ENCODE measurements at places on chromosomes 2 and 18.

DNA sequence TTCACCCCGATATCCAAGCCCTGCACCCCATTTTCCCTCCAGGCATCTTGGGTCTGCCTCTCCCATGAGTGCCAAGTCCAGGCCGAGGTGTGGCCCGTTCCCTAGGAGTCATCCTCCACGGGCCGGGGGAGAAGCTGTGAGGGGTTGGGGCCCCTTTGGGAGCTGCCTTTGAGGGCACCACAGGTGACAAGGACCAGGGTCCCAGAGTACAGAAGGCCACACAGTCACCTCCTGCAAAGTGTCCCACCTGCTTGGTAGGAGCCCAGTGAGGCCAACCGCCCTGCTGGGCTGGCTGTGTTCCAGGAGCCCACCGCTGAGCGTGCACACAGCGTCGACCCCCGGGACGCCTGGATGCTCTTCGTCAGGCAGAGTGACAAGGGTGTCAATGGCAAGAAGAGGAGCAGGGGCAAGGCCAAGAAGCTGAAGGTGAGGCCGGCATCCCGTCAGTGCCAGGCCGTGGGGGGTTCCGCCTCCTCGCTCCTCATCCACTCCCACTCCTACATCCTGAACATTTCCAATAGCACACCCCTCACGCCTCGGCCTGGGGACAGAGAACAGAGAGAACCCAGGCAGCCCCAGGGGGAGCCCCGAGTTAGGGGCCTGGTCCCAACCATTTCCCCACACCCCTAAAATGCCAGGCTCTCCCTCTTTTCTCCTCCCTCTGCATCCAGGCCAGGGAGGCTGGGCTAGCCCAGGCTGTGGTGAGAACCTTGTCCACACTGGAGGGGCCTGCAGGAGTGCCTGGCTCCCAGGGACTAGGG, 2.7 kb downstream of the ERFE start:
- DNase-seq = no peak

DNA sequence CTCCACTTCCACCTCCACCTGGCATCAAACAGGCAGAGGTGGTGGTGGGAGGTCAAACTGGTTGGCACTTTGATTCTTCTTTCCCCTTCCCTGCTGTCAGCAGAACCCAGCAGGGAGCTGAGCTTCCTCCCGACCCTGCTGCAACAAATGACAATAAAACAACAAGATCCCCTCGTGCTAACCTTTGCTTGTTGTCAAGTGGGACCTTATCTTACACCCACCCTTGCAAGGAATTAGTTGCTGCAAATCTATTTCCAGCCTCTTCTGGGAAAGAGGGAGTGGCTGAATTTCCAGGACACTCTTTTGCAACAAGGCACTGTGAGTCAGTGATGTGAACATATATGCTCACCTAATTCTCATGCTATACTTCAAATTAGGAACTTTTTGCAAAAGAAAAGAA, 655.1 kb downstream of the DSC3 start:
- DNase-seq = no peak

DNA sequence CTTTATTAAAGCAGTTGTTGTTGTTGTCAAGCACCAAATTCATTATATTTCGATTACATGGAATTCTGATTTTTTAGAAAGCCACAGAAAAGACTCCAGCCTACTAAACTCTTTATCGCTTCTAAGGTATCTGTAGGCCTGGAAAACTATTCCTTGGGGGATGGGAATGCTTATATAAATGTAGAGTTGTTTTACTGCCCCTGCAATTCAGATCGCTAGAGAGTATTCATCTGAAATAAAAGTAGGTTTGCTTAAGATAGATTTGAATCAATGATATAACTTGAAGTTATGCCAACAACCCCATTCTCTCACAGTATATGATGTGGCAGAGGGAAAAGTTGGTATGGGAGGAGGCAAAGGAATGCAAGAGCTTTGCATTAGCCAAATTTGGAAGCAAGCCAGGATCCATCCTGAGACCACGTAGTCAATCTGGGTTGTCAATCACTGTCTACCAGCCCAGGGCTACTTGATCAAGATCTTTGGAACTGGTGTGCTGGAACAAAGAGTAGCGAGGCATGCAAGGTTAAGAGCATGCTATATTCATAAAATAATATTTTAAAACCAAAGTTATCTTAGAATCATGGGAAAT, 95.9 kb downstream of the LYPD6B start:
- DNase-seq = no peak

DNA sequence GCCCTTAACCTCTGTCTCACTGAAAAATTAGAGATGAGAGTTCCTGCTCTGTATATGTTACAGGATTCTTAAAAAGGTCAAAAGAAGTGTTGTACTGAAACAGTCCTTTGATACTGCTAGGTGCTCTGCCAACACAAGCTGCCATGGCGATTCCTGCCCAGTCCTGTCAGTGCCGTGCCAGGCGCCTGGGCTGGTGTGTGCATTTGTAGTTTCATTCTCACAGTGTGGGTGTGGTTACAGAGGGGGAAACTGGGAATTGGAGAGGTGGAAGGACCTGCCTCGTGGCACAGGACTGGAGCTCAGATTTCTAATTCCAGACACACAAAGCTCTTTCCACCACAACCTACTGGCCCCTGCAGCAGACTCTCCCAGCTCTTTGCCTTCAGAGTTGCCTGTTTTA, 122.3 kb upstream of the RAB6C start:
- DNase-seq = no peak

- no peak for DNase-seq
Measured at GRCh38 chr2:203636588-203637470, 69.6 kb upstream of the CD28 start.

- no peak for DNase-seq
Measured at GRCh38 chr2:151728804-151729414, 5.4 kb downstream of the NEB start.

DNA sequence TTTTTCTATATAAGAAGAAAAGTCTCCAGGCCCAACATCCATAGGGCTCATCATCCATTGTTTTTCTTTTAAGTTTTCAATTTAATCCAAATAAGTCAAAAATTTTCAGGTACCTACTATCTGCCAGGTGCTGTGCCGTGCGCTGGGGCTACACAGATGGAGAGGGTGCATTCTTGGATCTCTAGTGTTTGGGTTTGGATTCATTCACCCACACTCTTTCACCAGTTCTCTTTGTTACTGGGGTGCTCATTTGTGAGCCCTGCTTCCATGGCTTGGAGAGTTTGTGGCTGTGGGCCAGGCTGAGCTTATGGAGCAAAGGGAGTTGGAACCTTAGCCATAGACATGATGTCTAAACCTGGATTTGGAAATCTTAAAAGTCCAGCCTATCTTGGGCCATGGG, 51.0 kb downstream of the CDK15 start:
- no peak for DNase-seq

DNA sequence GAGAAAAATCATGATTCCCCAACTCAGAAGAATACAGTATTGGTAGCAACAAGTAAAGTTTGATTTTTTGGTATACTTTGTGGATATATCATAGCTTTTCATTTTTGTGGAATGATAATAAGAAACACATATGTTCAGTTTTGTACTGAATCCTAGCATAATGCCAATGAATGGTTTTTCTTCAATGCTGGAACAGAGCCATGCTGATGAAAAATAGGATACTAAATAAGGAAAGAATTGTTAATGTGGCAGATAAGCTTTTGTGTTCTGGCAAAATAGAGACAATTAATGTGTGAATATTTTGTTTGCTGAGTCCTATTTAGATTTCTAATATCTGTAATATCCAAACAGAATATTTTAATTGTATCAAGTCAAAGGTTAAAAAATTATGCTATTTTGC, 21.9 kb downstream of the CD28 start:
- no peak for DNase-seq

- DNase-seq = peak; percentile 42
Measured at GRCh38 chr2:171811245-171811628, 82.8 kb downstream of the SLC25A12 start.

GRCh38 chr2:201932511-201932910, 101.1 kb upstream of the FZD7 start:
- DNase-seq = no peak

DNA sequence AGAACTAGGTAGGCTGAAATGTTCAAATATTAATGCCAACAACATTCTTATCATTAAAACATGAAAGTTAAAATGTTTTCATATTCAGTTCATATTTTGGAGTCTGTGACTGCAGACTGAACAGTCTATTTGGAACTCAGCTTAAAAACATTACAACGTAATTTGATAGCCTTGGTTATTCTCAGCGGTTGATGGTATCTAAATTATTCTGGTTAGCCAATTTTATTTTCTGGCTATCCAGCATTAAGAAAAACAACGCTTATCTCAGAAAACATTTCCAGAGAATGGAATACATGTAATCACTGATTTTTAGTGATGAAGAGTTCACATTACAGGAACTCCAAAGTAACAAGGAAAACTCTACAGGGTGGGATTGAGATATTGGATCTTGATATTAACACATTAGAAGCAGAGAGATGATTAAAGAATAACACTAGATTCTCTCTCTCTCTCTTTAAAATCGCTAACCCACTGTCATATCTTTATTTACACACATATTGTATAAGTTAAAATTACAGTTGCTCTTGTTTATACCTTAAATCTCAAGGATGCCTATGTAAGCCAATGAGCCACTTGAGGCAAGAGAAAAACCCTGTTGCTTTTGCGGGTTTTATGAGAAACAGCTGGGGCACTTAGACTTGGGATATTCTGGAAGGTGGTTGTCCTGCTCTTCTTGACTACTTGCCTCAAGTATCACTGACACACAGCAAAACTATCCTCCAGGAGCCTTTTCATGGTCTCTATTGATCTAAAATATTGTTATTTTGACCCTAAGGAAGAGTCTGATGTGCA, 84.9 kb downstream of the ICOS start:
- no peak for DNase-seq

DNA sequence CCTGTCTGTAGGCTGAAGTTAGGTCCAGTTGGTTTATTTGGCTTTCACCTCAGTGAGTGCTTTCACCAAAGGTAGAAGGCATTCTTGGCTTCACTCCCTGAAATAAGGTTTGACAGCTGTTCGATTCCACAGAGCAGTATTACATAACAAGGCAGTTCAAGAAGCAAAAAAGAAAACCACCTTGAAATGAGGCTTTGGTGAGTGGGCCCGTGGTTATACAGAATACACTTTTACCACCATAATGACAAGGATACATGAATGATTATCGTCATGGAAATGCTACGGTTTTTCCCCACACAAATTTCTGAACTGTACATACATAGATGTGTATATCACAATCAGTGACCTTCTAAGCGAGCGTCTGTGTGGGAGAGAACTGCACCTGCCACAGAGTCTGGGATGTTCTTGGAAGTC, 80.0 kb upstream of the CHRNA1 start:
- DNase-seq = no peak

DNA sequence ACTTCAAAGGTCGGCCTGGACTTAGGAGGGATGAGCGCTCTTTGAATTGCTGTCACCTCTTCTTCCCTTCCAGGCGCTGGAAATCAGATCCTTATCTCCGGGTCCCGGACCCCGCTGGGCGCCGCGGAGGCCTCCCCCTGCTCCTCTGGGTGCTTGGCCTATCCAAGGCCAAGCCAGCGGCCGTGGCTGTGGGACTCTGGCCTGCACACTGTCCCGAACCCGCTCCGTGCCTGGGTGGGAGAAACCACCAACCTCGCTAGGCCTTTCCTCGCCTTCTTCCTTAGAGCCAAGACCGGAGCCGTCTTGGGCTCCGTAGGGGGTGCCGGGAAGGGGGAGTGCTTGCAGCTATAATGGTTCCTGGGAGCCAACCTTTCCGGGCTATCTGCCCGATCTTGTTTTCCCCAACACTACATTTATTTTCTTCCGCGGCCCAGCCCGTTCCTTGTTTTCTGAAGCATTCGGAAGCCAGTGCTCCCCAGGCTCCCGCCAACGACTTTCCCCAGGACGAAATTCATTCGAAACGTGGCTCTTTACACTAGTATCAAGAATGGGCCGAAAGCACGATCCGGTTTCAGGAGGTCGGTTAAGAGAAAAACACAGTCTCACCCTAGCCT, 2.4 kb downstream of the OSR1 start:
- DNase-seq = no peak
